ENCODE measurements at places on chromosomes 3 and 15.

DNA sequence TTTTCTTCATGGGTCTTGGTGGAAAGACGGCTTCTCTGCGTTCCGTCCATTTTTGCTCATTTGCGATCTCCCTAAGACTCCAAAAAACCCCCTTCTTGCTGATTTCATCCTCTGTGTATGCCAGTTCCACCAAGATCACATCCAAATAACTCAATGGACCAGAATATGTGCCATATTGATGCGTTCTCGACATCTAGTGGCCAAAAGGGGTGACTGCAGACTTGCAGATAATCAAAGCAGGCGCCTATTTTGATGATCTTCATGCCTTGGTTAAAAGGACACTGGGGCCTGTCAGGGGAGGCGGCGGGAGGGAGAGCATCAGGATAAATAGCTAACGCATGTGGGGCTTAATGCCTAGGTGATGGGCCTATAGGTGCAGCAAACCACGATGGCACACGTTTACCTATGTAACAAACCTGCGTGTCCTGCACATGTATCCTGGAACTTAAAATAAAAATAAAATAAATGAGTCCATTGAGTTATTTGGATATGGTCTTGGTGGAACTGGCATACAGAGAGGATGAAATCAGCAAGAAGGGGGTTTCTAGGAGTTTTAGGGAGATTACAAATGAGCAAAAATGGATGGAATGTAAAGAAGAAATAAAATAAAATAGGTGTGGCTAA lies 104.2 kb upstream of the RAD18 start:
- DNase-seq: peak; percentile 71

GRCh38 chr3:15120986-15121385 lies 22.0 kb upstream of the RBSN start:
- no peak for DNase-seq

DNA sequence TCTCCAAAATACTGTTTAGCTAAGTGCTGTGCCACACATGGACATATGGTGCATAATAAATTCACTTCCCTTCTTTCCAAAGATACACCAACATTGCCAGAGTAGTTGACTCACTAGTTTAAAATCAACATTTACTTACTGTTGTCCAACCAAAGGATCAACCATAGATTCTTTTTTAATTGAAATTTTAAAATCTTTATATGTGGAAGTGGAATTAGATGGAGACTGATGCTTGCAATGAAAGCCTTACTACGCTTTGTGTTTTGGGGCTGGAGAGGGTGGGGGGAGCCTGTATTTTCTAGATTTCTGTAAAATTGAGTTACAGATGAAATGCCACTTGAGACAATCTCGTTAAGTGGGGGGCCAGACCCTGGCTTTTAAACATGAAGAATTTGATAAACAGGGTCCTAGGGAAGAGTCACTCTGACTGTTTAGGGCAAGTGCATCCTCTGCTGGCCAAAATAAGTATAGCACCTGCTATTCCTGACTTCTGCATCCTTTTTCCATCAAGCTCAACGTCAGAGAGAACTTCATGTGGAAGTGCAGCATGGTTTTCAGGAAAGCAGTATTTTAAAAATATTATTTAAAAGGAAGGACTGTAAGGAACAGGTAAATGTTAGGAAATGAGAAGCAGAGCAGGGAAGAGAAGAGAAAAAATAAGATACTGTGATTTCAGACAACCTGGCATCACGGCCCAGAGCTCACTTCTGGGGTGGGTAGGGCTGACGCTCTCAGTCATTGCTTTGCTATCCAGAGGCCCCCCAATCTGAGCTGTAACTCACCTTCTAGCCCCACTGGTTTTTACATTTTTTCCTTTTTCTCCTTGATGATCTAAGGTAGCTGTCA lies 76.7 kb downstream of the BOC start:
- peak; percentile 84 for DNase-seq

DNA sequence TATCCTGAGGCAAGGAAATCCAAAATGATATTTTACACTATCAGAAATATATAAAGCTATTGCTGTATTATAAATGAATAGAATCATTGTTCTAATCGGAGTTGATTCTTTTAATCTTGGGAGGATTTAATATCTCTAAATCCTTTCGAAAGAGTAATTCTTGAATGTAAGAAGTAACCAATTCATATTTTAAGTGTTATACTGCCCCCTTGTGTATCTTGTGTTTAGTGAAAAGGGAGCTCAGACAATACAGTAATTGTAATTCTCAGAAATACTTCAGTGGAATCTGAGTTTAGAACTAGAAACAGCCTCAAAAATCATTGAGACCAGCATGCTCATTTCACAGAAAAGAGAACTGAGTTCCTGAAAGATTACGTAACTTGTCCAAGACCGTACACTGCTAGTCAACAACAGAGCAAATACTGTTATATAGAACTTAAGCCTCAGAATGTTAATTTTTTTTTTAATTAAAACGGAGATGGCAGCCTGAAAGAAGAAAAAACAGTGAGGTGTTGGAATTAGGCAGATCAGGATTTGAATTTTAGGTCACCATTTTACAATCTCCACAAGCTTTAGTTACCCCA lies 42.9 kb downstream of the PLCH1 start:
- peak; percentile 76 for DNase-seq

DNA sequence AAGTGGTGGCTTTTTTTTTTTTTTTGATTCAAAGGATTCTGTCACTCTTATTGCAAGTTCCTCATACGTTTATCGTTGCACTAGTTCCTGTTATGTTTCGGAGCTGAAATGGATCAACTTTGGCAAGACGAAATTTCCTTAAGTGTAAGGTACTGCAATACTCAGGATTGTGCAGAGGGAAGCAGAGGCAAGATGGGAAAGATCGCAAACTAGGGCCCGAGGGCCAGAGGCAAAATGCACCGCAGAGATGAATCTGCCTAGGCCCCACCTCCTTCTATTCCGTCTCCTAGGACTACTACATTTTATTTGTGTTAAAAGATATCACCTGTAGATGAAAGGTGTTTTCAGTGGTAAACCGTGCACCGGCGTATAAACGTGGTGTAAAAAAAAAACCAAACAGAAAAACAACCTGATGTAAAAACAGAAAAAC lies 331 bp downstream of the RNU6-1 start:
- peak; percentile 53 for DNase-seq

DNA sequence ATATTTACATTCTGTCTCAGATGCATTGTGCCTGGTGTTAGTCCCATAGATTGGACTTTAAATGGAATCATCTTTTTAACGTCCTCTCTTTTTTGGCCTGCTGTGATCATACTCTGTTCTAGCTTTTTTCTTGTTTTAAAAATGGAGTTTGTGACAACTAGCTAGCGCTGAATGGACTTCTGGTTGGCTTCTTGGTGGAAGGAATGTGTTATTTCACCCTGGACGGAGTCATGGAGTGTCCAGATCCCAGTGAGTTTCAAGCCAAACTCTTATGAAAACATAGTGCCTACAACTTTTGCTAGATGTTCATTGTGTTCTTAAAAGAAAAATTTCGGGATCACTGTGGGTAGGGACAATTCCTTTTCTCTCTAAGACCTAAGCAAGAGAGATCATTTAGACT lies 192.6 kb downstream of the TCF12 start:
- DNase-seq: no peak

DNA sequence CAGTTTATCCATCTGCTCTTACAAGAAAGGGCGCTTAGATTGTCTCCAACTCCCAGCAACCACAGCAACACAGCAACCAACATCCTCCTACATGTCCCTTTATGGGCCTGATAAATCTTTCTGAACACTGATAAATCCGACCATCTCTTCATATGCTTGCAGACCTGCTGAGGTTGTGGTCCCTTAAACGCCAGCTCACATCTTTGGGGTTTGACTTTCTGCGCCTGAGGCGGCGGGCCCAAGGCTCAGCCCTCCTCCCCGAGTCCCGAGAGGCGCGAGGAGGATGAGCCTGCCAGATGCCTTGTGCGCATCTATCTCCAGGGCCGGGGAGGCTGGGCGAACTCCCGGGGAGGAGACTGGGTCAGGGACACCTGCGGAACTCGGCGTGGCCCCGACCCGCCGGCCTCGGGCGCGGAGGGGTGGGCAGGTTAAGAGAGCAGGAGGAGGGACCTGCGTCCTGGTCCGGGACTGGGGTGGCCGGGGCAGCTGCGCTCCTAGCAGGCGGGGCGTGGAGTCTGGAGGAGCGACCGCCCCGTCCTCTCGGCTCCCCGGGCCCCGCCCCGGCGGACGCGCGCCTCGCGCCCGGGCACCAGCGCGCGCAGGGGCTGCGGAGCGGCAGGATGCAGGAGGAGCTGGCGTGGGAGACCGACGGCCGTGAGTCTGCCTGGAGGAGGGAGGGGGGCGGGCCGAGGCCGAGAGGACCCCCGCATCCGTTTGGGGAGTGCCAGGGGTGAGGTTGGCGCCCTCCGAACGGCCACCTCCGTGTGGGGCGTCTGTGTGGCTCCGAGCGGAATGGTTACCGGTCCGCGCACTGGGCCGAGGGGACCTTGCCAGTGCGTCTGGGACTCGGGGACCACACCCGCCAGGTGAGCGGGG lies at the start of gene ANKDD1A:
Gene ANKDD1A, plus strand, starts transcription at position 592 of the 876 bp plus-strand sequence. Its CDS starts 29 bp downstream, at position 621.
- peak; percentile 84 for DNase-seq

- DNase-seq: no peak
Observed at GRCh38 chr15:72229947-72230196, 1.1 kb downstream of the PKM start.

GRCh38 chr3:133367956-133368355 lies 31.9 kb upstream of the BFSP2 start:
- no peak for DNase-seq

DNA sequence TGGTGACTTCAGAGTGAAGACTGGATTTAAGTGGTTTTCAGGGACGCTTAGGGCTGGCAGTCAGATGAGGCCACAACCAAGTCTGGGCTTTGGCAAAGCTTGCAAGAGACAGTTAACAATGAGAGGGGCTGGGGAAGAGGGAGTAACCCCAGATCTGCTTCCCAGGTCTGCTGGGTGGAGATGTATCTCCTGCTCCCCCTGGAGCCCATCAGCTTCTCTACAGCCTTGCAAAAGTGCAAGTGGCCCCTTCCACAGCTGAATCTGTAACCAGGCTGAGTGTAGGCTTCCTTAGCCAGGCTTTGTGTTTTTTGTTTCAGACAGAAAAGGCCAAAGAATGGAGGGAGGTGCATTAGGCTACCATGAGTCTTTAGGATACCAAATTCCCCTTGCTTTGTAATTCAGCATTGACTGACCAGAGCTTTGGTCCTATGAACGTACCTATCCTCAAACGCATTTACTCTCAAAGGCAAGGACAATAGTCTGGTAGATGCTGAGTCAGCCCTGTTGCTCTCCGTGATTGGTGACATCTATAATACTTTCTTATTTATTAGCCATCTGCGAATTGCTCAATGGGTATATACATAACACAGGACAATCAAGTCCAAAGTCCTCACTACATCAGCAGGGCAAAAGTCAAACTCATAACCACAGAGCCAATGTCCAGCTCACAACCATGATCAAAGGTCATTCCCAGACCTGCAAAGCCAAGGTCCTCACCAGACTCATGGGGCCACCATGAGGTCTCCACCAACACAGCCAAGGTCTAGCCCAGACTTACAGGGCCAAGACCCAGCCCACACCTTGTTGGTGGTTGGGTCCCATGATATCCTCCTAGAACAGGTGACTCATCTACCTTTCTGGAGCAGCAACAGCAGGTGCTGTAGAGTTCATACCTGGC lies 17.1 kb downstream of the CCDC13 start:
- DNase-seq: peak; percentile 42

DNA sequence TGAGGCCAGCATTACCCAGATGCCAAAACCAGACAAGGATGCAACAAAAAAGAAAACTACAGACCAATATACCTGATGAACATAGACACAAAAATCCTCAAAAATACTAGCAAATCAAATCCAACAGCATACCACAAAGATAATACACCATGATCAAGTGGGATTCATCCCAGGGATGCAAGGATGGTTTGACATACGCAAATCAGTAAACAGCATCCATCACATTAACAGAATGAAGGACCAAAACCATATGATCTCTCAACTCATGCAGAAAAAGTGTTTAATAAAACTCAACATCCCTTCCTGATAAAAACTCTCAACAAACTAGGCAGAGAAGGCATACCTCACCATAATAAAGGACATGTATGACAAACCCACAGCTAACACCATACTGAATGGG lies 14.0 kb upstream of the PIAS1 start:
- no peak for DNase-seq

DNA sequence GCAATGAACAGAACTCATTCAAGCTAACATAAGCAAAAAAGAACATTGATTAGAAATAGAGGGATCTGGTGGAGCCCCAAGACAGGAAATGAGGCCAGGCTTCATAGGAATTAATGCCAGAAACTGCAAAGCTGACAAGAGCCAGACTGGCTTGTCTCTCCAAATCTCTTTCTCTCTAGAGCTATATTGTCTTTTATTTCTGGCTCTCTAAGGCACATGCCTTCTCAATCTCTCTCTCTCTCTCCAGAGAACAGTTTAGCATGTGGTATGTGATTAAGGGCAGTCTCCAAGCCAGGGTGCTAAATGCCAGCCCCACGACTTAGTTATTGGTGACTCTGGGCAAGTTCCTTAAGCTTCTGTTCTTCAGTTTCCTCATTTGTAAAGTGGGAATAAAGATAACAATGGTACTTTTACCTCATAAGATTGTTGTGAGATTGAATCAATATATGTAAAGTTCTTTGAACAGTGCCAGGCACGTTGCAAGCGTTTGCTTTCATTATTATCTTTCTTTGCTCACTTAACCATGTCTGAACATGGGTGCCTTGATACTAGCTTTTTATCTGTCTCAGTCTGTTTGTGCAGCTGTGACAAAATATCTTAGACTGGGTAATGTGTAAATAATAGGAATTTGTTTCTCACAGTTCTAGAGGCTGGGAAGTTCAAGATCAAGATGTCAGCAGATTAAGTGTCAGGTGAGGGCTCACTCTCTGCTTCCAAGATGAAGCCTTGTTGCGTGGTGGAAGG lies 123.2 kb downstream of the BDH1 start:
- DNase-seq: no peak

DNA sequence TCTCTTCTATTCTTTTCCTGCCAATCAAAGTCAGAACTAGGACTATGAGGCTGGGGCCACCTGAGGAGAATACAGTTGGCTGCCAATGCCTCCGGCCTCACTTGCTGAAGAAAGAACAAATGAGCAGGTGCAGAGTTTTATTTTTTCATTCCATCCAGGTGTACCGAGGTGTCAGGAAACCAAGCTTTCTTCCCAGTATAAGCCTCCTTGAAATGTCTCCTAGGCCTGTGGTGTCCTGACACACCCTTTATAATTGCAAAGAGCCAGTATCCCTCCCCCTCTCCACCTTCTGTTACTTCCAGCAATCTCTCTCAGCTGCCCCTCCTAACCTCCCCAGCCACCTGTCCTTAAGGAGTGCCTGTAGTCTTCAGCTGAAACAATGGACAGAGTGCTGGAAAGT lies 127.9 kb downstream of the SLC9A9 start:
- DNase-seq: no peak

- DNase-seq: peak; percentile 54
Observed at GRCh38 chr3:47542471-47543173, 29.1 kb upstream of the ELP6 start.

- DNase-seq: no peak
Observed at GRCh38 chr3:188170461-188171459, 16.8 kb downstream of the LPP start.

DNA sequence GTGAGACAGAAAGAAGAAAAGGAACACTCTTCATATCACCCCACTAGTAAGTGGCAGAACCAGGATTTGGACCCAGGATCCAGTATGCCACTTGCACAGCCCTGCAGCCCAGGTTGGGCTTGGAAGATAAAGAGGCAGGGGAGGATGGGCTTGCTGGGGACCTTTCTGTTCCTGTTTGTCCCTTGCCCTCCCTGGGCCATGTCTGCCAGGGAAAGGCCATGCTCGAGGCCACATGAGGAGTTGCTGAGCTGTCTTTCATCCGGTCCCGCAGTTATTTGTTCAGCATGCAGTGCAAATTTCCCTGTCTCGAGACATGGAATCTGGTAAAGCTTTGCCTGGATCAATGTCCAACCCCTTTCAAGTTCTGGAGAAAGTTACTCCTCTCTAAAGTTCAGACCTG lies 116.0 kb upstream of the MRPS22 start:
- no peak for DNase-seq

GRCh38 chr15:63888823-63889222 lies 55.1 kb upstream of the HERC1 start:
- DNase-seq: no peak

All from astrocyte of the hippocampus (primary cell).